Thoracic aorta (tissue), 2 donors: ENCODE measurements at places on chromosomes 12 and 14.

DNA sequence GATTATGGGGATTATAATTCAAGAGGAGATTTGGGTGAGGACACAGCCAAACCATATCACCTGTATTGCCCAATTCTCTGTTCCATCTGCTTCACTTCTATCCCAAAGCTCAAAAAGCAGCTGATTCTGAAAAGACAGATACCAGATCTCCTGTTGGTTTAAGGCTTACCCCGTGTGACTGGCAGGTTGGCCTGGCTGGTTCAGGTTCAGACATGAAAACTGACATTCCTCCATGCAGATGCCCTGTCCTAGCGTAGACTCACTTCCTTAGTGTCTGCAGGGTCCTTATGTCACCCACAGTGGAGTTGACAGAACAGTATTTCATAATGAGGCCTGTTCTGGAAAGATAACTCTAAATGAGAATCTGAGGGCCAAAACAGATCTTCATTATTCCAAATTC lies 61.1 kb upstream of the FLRT2 start:
- no peak for DNase-seq

DNA sequence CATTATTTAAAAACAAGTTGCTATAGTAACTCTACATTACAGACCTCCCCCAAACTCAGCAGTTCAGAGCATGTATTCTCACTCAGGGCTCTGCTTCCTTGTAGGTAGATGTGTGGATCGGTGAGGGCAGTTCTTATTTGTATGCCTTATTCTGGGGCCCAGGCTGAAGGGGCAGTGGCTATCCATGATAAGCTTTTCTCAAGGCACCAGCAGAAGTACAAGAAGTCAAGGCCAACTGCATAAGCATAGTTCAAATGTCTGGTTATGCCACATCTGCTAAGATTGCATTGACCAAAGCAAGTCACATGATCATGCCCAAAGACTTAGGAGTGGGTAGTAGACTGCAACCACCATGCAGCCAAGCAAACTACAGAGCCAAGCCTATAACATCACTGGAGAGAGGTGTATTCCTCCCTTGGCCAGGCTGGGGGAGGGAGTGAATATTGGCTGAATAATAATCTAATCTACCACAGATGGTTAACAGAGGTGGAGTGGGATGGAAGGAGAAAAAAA lies 4.6 kb downstream of the PSEN1 start:
- DNase-seq, result no peak

DNA sequence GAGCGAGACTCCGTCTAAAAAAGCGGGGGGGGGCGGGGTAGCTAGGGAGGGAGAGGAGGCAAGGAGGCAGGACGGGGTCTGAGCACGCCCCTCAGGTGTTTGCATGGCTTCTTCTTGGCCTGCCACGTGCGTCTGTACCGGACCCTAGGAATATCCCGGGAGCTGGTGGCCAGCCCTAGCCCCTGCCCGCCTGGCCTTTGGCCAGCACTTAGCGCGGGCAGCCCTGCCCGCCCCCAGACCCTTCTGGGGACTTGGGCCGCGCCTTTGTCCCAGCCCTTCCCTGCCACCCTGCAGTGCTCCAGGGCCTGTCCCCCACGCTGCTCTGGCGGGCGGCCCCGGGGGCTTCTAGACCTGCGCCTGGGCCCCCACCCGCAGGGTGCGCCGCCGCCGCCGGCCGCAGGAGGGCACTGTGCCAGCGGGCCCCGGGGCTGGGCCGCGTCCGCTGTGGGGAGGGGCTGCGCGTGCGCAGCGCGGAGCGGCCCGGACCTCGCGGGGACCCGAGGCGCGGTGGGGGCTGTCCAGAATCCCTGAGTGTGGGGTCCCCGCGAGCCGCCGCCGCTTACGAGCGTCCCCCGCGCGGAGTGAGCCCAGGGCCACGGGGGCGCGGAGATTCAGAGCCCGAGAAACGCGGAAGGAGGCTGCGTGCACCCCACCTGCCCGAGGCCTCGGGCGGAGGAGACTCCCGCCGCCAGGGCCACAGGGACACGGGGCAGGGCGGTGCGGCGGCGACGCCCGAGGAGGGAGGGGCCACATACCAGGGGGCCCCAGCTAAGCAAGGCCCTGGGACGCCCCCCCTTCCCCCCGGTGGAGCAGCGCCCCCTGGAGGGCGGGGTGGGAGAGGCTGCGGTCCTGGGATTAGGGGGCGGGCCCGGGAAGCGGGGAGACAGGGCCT lies 21.0 kb downstream of the SLC25A29 start:
- DNase-seq, result no peak

GRCh38 chr12:132588821-132589669 lies 21.3 kb downstream of the LRCOL1 start:
- no peak for DNase-seq

GRCh38 chr14:102394717-102395375 lies 32.1 kb downstream of the TECPR2 start:
- DNase-seq, result no peak

DNA sequence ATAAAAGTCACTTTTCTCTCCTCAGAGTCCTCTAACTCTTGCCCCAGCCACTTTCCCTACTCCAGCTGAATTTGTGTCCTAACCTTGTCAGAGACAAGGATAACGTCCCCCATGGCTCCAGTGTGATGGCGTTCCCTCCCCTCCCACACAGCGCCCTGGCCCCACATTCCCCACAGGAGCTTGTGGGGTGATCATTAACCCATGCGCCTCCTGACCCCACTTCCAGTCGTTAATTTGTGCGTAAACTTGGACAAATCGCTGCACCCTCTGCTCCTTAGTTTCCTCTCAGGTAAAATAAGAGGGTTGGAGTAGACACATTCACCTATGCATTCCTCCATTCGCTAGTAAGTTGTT lies 22.9 kb upstream of the BCDIN3D start:
- DNase-seq, result no peak

- DNase-seq, result no peak
These were observed 72.6 kb downstream of the PPM1H start for GRCh38 chr12:62862259-62862881.

DNA sequence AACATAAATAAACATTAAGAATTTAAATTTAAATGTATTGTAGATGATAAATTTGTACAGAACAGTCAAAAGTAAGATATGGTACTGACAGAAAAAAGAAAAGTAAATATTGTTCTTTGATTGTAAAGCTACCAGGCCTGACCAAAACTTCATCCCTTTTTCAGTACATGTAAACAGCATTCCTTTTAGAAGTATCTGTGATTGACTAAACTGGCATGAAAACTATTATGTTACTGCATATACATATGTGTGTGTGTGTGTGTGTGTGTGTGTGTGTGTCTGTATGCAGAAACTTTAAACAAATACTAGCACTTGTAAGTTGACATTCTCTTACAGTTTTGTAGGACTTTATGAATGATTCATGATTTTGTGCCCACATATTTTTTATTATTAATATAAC lies 270.9 kb downstream of the C12orf50 start:
- DNase-seq, result no peak

DNA sequence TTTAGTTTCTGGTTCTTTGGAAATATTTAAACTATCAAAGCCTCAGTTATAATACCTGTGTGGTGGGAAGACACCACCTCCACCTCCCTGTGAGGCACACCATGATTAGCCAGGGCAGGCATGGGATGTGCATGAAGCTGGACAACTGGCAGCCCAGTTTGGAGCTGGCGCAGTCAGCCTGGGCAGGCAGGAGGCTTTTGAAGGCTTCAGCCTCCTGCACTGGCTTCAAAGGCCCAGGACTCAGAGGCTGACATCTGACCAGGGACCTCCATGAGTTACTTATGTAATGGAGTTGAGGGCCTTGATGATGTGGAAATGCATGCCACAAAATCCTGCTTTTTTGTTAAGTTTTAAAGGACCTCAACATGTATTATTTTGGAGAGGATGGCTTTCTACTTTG lies 30.3 kb downstream of the C14orf132 start:
- no peak for DNase-seq

- no peak for DNase-seq
These were observed 39.6 kb downstream of the DAD1 start for GRCh38 chr14:22549324-22549962.

DNA sequence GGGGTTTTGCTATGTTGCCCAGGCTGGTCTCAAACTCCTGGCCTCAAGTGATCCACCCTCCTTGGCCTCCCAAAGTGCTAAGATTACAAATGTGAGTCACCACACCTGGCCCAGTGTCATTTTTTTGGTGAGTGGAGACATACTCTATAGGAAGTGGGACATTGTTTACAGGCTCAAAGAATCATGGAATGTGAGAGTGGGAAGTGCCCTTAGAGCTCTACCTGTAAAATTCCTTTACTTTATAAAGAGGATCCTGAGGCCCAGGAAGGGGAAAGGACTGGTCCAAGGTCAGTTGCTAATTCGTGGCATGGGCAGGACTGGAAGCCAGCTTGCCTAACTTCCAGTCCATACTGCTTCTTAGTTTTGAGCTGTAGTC lies 8.7 kb upstream of the ADCK1 start:
- no peak for DNase-seq

DNA sequence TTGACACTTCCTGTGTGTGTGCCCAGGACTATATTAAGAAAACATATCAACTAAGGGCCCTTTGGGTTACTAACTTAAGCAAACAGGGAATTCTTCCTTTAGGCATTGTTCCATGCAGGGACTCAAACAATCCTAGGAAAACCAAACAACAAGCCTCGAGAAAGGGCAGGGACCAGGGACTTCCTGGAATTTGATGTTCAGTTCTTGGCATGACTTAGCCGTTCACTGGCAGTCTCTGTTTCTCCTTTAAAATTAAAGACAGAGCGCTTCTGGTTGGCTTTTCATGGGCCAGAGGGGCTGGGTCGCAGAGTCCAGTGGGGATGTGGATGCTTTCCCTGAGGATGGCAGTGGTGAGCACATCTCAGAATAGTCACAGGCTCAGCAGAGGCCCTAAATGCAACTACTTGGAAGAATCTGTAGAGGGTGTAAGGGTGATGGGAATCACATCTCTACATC lies 35.2 kb downstream of the RNFT2 start:
- DNase-seq, result no peak

- no peak for DNase-seq
These were observed 97.9 kb upstream of the BBS10 start for GRCh38 chr12:76446090-76446489.

GRCh38 chr12:28563936-28564335 lies 373.7 kb downstream of the CCDC91 start:
- DNase-seq, result no peak

DNA sequence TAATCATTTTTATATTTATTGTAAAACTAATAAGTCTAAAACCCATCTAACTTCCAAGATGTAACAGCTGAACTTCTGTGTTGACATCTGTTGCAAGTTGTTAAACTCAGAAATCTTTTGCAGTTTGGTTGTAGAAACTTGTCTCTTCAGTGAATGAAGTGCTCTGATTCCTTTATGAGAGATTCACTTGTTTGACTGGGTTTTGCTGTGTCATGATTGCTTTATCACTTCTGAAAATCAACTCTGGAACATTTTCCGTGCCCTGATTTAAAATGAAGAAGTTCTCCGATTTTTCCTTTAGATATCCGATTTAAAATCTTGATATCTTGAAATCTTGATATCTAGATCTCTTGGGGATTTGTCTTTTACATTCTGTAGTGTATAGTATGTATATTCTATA lies 65.1 kb downstream of the DIP2B start:
- DNase-seq, result no peak

- DNase-seq, result no peak
These were observed 15.0 kb upstream of the TMEM30B start for GRCh38 chr14:61296151-61296550.

GRCh38 chr12:20757-21156 lies 45.8 kb upstream of the IQSEC3 start:
- no peak for DNase-seq

GRCh38 chr14:95784137-95784536 lies 70.2 kb upstream of the TCL1A start:
- DNase-seq, result no peak

GRCh38 chr12:27024291-27024690 lies 1.9 kb downstream of the MED21 start:
- DNase-seq, result no peak

DNA sequence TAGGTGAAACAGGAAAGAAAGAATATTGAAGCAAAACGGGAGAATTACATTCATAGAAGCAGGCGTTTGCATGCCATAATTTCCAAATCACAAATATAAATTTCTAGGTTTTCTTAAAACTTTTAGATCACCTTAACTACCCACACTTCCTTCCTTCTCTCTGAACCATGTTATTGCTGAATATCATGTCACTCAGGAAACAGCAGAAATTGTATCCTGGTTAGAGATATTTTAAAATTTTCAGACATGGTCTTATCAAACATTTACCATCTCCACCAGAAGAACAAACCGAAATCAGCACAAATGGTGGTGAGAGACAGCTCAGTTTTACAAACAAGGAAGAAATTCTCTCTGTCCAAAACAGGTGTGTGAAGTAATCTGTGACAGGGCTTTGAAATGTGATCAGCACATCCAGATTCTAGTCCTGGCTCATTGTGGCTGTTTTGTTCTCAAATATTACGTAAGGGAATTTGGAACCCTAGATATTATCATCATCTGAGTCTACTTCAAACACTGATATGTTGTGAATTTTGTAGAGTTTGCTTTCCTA lies 16.3 kb downstream of the TESPA1 start:
- DNase-seq, result no peak

DNA sequence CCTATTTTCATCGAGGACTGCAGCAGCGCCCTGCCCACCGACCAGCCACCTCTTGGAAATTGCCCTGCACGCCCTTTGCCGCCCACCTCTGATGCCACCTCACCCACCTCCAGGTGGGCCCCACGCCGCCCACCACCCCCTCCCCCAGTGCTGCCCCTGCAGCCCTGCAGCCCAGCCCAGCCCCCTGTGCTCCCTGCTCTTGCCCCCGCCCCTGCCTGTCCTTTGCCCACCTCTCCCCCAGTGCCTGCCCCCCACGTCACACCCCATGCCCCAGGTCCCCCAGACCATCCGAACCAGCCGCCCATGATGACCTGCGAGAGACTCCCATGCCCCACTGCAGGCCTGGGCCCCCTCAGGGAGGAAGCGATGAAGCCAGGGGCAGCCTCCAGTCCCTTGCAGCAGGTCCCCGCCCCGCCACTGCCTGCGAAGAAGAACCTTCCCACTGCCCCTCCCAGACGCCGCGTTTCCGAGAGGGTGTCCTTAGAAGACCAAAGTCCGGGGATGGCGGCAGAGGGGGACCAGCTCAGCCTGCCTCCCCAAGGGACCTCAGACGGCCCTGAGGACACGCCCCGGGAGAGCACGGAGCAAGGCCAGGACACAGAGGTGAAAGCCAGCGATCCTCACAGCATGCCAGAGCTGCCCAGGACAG lies 96.5 kb downstream of the LGMN start:
- no peak for DNase-seq

DNA sequence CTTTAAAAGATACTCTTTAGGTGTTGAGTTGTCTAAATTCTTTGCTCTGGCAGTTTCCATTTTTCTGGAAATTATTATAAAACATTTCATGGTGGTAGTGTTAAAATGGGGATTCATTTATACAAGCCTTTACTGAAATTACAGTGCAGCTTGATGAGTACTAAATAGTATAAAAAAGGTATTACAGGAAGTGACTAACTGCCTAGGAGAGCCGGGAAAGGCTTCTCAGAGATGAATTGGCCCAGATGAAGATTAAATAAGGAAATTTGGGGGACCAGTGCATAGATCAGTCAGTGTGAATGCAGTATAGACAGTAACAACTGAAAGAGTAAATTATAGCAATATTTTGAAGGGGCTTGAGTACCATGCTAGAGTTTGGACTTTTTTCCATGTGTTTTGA lies 7.5 kb downstream of the PSMA6 start:
- DNase-seq, result no peak

- DNase-seq, result no peak
These were observed 148.3 kb downstream of the TBX5 start for GRCh38 chr12:114257687-114258086.
